ENCODE measurements at places on chromosomes 7 and 10.

DNA sequence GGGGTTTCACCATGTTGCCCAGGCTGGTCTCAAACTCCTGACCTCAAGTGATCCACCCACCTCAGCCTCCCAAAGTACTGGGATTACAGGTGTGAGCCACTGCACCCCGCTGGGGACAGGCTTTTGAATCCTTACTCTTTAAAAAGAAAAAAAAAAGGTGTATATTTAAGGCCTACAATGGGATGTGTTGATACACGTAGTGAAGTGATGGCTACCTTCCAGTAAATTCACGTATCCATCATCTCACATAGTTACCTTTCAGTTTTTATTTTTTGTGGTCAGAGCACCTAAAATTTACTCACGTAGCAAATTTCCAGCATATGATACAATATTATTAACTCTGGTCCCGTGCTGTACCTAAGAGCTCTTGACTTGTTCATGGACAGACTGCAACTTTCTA lies 119.5 kb upstream of the INSYN2A start:
- DNase-seq: no peak

GRCh38 chr10:95877881-95878280 lies 29.9 kb upstream of the CC2D2B start:
- no peak for DNase-seq

- DNase-seq: no peak
Observed at GRCh38 chr7:129401967-129402860, 32.0 kb upstream of the STRIP2 start.

GRCh38 chr10:94366382-94366781 lies 3.6 kb upstream of the NOC3L start:
- no peak for DNase-seq

DNA sequence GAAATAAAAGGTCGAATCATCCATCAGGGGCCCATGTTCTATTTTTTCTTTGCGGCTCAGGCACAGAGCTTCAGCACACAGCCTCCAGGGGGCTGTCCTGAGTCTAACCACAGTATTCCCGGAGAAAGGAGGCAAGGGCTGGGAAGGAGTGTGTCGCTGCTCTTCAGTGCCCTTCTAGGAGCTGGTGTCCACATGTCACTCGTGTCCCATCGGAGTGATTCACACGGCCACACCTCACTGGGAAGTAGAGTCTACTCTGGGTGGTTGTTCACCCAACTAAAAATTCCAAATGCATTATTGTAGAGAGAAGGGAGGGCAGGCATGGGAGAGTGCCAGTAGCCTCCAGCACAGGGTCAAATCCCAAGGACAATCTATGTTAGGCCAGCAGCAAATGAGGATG lies 114.8 kb upstream of the LANCL2 start:
- no peak for DNase-seq

DNA sequence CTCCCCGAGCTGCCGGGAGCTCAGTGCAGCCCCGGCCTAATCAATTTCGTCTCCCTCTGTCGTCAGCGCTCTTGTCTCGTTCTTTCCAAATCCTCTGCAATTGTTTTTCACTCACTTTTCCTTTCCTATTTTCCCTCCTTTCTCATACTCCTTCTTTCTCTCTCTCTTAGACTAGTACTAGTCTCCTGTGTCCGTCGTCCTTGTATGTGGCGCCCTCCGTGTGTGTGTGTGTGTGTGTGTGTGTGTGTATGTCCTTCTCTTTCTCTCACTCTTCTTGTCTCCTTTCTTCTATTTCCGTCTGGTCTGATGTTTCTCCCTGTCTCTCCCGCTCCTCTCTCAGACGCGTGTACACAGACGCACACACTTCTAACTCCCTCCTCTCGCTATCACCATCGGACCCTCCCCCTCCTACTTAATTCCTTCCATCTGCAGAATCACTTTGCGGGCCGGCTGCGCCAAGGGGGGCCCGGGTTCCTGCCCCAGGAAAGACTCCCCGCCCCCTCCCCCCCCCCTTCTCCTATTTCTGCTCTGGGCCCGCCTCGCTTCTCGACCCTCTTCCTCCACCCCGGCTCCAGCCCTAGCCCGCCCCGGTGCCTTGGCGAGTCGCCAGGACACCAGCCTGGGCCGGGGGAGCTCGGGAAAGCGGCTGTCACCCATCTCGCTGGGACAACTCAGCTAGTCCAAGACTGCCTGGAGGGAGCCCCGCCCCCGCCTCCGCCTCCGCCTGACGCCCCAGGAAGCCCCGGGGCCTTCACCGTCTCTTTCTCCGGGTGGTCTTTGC lies 743 bp upstream of the ZCCHC24 start:
- DNase-seq: peak; percentile 85

DNA sequence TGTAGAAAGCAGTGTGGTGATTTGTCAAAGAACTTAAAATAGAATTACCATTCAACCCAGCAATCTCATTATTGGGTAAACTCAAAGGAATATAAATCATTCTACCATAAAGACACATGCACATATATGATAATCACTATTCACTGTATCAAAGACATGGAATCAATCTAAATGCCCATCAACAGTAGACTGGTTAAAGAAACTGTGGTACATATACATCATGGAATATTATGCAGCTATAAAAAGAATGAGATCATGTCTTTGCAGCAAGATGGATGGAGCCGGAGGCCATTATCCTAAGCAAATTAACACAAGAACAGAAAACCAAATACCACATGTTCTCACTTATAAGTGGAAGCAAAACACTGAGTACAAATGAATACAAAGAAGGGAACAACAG lies 281.5 kb upstream of the MAGI2 start:
- DNase-seq: no peak

- DNase-seq: no peak
Observed at GRCh38 chr7:122901250-122901649, 15.0 kb upstream of the CADPS2 start.

DNA sequence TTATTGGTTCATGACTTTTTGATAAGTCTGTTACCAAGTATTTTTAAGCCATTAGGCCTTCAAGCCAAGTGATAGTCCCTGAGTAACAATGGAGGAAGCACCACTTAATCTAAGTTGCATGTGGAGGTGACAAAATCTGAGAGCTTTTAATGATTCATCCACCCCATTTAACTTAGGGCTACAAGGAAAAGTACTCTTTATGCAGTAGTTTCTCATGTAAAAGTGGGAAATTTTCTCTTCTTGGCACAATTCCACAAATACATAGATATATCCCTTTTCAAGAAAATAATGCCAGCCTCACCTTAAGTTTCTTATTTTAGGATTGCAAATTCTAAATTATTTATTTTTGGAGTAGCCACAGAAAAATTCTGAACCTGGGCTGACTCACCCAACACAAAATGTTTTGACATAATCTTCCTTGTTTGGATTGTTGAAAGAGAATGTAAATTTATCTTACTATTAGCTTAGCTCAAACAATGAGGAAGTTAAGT lies 85.7 kb downstream of the SUGCT start:
- no peak for DNase-seq

GRCh38 chr7:22339725-22340390 lies 17.1 kb downstream of the RAPGEF5 start:
- no peak for DNase-seq

GRCh38 chr7:140455743-140456142 lies 23.6 kb downstream of the MKRN1 start:
- DNase-seq: no peak

DNA sequence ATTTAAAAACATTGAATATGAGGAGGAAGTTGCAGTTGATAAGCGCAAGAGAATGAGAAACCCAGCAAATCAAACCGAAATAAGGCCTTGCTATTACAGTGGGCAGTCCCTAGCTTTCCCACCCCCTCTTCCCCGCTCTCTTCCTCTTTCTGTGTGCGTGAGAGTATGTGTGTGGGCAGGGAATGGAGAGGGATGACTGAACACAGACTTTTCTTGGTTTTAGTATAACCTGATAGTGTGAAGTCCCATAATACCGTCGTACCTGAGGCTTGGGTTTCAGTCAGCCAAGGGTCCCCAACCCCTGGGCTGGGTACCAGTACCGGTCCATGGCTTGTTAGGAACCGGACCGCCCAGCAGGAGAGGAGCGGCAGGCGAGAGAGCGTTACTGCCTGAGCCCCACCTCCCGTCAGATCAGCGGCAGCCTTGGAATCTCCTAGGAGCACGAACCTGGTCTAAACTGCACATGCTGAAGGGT lies 255.3 kb downstream of the CELF2 start:
- no peak for DNase-seq

- no peak for DNase-seq
Observed at GRCh38 chr10:123491364-123491763, 174.8 kb upstream of the GPR26 start.

GRCh38 chr10:33939410-33939809 lies 604.9 kb upstream of the NRP1 start:
- no peak for DNase-seq

DNA sequence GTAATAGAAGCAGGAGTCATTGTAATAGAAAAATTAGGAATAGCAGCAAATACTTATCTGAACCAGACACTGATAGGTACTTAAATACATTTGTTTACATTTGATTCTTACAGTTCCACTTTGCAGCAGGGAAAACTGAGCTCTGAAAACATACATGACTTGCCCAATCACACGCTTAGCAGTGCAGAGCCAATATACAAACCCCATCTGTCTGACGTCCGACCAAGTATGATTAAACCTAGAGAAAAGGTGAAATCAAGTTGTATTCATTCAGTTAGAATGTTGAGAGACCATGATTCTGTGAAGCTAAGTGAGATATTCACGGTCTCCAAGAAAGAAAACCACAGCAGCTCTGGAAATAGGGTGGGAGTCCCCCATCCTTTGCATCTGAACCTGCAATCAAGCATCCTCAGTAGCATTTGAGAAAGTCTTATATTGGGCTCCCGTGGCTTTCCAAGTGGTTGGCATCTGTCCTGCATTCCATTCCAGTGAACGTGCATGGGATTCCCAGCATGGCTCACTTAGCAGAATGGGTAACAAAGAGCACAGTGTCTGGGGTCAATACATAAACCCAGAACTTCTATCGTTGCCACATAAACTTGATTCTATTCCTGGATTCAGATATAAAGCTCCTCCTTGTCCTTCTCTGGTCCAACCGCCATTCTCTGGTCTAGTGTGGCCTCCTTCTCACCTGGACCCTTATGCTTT lies 148.7 kb upstream of the RSU1 start:
- DNase-seq: no peak

DNA sequence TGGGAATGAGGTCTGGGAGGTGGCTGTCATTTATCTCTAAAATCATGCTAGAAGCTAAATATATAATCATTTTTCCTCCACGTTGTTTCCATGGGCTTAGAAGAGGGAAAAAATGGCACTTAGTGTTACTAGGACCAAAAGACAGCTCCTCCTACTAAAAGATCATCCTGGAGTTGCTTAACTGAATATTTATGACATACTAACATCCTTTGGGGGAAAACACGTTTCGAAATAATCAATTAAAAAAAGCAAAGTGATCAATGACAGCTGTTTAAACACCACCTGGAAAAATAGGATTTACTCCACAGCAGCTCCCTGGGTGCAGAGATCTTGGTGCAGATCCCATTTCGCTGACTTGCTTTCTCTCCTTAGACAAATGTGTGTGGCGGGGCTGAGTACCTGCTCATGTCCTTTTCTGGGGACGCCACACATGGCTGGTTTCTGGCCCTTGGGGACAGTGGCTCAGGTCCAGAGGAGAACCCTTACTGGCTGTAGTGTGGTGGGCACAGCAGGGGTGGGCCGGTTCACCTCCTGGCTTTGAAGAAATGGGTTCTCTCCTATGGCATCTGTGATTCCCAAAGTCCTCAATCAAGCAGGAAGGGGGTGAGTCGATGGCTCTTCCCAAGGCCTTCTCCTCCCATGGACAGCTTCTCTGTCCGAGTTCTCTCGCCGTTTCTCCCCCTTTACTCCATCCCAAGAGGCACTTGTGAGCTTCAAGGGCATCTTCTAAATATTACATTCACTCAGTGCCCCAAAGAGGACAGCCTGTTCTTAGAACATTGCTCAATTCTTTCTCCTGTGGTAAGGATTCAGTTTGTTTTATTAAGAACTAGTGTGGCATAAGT lies 156.4 kb upstream of the KLF14 start:
- no peak for DNase-seq

DNA sequence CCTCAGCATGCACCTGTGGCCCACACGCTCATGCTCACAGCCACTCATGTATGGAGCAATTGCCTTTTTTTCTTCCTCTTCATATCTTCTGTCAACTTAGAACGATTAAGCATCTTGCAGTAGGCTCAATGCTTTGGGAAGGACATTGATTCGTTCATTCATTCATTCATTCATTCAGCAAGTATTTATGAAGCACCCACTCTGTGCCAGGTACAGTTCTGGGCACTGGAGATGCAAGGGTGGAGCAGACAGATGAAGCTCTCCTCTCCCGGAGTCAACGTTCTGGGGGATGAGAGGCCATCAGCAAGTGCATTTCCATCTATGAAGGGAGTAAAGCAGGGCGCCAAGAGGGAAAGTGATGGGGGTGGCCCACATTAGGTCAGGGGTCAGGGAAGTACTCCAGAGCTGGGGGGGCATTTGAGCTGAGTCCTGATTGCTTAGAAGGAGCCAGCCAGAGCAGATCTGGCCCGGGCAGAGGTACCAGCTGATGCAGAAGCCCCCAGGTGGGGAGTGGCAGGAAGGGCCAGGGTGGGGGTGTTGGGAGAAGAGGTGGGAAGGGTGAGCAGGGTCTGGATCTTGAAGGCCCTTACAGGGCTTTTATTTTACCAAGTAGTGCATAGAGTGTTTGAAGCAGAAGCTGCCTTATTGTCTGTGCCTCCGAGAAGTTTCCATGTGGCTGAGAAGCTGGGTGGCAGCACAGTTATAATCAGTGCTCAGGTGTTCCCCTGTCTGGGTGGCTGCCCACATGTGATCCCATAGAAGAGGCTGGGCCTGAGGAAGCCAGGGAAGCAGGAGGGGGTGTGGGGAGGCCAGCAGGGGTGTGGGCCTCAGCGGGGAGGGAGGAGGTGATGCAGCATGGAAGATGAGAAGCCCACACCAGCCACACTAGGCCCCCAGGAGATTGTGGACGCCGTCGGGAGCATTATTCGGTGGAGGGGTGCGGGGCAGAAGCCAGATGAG lies 36.2 kb downstream of the CHST3 start:
- DNase-seq: no peak

DNA sequence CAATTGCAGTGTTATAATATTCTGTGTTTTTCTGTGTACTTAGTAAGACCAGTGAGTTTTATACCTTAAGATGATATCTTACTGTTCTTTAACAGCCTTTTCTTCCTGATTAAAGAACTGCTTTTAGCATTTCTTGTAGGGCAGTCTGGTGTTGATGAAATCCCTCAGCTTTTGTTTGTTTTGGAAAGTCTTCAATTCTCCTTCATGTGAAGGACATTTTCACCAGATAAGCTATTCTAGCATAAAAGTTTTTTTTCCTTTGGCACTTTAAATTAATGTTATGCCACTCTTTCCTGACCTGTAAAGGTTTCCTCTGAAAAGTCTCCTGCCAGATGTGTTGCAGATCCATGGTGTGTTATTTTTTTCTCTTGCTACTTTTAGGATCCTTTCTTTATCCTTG lies 1059.8 kb downstream of the LRMDA start:
- no peak for DNase-seq
